Spinal cord (tissue), 10 donors: ENCODE measurements at places on chromosomes 1 and 21.

DNA sequence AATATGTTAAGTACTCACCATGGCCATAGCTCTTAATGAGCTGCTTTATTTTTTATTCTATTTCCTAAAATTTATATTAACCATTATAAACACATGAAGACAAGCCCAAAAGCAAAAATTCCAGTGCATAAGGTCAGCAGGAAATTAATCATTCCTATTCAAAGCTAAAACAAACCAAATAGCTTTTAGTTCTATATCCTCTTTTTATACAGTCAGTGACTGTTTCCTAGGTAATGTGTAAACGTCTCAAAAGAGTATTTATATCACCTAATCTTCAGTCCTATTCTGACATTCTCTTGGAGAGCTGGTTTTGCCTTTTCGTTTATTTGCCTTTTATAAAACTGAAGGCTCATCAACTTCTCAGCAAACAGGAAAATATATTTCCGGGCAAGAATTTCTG is 4.2 kb downstream of the GOLPH3L start:
- DNase-seq: no peak

- DNase-seq: no peak
Observed at GRCh38 chr1:32521165-32521564, 18.1 kb upstream of the ZBTB8A start.

- no peak for DNase-seq
Observed at GRCh38 chr1:164504749-164505148, 54.2 kb upstream of the PBX1 start.

- DNase-seq: no peak
Observed at GRCh38 chr1:226417830-226418546, 10.1 kb upstream of the PARP1 start.

DNA sequence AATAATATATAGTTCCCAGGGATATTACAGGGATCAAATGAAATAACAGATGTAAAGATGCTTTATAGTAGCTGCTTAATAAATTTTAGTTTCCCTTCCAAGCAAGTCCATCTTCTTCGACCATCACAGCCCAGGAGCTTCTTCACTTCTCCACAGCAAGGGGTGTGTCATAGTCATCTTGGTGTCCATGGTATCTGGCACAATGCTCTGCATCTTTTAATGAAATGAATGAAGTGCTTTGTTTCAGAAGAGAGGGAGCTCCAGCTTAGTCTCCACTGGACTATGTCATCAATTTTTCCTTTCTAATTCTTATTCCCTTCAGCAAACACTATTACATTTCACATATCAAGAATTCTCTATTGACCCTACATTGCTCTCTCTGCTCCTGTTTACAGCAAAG is 4.9 kb upstream of the MACF1 start:
- DNase-seq: no peak

GRCh38 chr1:234997201-234997895 is 131.3 kb downstream of the TOMM20 start:
- DNase-seq: peak; percentile 91

DNA sequence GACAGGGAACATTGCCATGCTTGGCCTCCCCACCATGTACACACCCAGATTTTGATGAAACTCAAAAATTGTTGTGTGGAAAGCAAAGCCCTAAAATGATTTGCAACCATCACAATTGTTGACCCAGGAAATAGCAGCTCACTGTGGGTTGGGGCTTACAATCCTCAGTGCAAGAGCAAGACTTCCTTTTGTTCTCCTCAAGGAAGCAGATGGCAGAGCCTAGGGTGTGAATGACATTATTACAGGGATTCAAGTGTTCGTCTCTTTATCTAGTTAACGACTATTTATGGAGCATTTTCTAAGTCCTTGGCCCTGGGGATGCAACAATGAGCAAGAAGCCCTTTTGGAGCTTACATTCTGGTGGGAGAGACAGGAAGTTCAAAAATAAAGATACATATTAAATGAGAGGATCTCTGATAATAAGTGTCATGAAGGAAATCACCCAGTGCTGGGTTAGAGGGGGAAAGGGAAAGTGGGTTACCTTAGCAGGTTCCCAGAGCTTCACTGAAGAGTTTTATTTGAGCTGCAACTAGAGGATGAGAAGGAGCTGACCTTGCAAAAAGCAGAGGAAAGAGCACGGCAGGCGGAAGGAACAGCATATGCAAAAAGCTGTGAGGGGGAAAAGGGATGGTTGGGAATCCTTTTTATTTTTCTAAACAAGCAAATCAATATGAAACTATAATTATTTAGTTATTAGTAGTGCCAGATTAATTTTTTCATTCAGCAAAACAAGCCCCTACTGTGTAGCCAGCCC is 38.5 kb upstream of the ID3 start:
- DNase-seq: no peak

DNA sequence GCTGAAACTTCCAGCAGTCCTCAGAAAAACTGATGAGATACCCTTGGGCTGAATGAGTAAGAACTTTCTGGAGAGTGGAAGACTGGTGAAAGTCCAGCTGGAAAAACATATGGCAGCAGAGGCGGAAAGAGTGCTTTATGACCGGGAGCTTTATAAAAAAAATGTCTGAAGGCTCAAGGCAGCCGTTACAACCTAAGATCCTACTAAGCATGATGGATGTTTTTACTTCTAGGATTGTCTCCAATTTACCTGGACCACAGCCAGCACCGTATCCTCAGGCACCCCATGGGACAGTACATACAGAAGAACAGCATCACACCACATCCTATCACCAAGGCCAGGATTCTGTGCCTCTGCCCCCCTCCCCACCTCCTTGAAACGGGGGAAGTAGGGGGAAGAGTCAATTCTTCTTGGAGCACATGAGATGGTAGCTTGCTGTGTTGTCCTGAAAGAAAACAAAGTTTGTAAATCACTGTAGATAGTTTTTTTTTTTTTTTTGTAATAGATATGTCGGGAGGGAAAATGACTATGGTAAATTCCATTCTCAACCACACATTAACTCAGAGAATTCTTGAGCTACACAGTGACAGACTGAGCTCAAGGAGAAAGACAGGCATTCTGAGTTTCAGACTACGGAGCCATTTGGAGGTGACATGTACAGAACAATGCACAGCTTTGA is 11.8 kb upstream of the IRF2BP2 start:
- DNase-seq: no peak

DNA sequence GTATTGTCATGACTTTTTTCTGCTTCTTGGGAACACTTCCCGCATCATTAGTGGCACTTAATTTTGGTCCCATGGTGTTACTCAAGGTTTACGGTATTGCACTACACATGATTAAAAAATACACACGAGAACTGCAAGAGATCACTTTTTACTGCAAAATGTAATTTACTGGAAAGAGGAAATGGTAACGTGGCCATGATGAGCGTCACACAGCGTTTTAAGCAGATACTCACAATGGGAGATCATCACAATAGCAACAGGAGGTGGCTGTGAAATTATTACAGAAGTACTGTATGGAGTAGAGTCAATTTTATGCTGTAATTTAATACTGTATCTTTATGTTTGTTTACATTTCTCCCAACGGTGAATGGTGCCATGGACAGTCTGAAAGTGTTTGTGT is 1510.3 kb downstream of the AMY1C start:
- DNase-seq: peak; percentile 4

- DNase-seq: no peak
Observed at GRCh38 chr1:220966881-220967611, 87.8 kb downstream of the HLX start.

DNA sequence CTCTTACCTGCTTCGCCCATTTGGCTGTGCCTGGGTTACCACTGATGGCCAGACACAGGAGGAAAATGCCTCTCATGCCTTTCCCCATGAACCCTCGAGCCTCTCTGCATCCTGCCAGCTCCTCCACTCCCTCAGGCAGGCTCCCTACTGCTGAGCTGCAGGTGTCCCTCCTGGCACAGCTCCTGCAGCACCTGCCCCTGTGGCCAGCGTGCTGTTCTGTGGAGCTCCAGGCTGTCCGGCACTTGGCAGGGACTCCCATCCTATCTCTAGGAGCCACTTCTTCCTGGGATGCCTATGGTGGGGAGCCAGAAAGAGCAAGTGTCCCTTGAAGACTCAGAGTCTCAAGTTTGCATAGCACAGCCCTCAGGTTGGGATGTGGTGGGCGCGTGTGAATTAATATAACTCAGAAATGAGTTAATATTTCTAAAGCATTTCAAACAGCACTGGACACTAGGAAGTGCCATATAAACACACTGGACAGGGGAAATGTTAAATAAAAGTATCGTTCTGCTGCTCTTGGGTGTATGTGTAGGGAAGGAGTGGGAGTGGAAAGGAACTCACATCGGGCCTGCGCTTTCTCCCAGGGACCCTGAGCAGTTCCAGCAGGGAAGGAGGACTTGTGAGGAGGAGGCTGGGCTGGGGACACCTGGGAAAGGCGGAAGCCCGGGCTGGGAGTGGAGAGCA is 2.7 kb downstream of the LRRC71 start:
- no peak for DNase-seq

DNA sequence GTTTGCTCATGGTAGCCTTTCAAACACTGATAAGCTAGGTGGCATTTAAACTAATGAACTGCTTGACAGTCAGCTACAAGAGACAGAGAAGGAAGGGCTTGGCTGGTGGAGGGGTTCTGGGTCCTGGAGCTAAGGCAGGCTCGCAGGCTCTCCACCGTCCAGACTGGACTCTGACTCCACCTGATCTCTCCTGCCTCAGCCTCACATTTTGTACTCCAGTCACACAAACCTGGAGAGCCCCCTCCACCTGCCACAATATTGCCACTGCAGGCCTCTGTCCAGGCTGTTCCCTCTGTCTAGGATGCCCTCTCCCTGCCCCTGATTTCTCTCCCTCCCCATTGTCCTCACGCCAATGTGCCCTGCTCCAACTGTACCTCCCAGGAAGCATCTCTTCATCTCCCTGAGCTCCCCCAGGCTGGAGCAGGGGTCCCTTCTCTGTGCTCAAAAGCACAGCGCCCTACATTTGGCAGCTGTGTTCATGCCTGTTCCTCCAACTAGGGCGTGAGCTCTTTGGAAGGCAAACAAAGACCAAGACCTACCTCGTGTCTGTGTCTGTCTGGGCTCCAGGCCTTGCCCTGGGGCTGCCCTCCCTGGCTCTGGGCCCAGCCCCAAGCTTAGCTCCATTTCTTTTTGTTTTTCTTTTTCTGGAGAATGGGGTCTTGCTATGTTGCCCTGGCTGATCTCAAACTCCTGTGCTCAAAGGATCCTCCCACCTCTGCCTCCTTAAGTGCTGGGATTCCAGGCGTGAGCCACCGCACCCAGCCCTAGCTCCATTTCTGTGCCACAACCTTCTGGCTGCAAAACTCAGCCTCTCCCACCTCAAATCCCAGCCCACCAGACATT is 2.9 kb downstream of the TIE1 start:
- DNase-seq: no peak

DNA sequence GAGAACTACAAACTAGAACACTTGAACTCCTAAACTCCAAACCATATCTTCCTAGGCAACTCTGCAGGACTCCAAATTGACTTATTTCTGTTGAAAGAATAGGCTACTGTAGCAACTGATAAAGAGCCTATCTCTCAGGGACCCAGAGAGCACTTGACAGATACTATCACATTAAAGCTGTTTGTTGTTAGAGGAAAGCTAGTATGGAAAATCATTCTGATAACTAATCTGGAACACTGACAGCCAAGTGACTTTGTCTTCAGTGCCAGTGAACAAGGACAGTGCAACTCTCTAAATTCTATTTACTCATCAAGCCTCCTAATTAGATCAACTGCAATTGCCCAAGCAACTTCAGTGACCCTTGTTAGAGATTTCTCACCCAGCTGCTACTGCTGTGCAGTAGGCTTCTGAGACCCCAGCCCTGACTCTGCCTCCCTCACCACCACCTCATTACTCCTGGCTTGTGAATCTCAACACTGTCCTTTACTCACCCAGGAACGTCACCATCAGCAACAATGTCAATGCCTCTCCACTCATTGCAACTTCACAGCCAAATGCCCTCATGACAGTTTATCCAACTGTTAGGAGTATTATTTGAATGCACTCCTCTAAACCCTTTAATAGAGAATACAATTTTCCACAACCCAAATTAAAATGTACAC is 7.4 kb upstream of the RGS13 start:
- no peak for DNase-seq

DNA sequence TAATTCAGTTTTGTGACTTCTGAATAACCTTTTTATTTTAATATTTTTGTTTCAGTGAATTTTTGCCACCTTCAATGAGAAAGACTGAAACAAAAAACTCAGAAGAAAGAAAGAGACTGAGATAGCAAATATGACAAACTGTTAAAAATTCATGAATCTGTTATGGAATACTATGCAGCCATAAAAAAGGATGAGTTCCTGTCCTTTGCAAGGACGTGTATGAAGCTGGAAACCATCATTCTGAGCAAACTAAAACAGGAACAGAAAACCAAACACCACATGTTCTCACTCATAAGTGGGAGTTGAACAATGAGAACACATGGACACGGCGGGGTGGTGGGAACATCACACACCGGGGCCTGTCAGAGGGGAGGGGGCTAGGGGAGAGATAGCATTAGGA is 193.4 kb upstream of the FGGY start:
- no peak for DNase-seq

DNA sequence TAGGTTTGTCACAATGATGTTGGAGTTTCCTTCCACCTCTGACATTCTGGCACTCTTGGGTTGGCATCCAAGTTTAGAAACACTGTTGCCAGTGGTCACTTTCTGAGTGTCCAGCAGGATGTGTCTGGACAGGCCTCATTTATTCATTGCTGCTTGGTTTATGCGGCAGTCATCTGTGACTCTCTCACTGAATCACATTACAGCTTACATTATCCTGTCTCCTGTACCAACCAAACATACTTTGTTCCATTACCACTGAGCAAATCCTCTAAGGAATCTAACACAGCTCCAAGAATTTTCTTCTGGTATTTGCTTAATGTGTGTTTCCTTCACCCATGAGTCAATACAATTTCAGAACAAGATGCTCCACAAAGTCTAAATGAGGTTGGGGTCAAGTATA is 19.9 kb downstream of the SGIP1 start:
- DNase-seq: no peak

DNA sequence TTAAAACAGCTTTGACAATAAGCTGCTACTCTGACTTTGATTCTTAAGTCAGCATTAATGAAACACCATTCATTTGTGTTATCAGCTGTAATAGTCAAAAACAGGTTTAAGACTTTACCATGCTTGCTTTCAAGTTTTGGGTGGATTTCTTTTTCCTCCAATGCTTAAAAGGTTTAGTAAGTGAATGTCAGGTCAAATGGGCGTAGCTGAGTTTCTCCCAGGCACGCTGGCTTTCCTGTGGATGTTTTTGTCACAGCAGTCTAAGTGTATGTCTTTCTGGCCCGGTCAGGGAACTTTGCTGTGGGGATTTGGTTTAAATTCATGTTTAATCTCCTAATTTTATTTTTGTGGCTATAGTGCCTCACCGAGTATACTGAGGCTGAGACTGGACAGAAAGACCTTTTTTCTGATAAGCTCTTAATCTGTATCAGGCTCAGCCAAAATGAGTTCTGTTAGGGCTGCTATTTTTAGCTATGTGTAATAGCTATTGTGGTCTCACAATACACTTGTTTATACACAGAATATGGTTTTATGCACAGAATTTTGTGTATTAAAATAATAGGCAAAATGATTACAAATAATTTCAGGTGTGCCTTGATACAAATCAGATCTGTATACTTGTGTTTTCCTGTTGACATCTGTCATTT is 292.8 kb downstream of the DISC1 start:
- no peak for DNase-seq

GRCh38 chr1:115642168-115643072 is 650 bp downstream of the VANGL1 start:
- DNase-seq: peak; percentile 26
